ENCODE measurements at places on chromosomes 11 and 22. TPM values are rescaled to one million over a fixed set of nuclear protein-coding genes. Genes with fewer than 3 reads are reported as not detected.

- no peak for DNase-seq
Observed at GRCh38 chr11:94925422-94926270, 47.7 kb downstream of the CWC15 start.

GRCh38 chr11:128448200-128448886 lies 139.0 kb downstream of the ETS1 start:
- DNase-seq, result no peak

The TBX1 gene
- polyA plus RNA-seq, result 0.59 TPM

The DEUP1 gene
- polyA plus RNA-seq, result 1.6 TPM
